Activated effector memory CD4-positive, alpha-beta T cell treated with anti-CD3 and anti-CD28 coated beads, Interleukin-2, amount 50 U/mL, for 16 hours (primary cell): ENCODE measurements at places on chromosomes 3 and 15.

GRCh38 chr3:42852441-42852840 is 23.2 kb downstream of the CYP8B1 start:
- DNase-seq = no peak

DNA sequence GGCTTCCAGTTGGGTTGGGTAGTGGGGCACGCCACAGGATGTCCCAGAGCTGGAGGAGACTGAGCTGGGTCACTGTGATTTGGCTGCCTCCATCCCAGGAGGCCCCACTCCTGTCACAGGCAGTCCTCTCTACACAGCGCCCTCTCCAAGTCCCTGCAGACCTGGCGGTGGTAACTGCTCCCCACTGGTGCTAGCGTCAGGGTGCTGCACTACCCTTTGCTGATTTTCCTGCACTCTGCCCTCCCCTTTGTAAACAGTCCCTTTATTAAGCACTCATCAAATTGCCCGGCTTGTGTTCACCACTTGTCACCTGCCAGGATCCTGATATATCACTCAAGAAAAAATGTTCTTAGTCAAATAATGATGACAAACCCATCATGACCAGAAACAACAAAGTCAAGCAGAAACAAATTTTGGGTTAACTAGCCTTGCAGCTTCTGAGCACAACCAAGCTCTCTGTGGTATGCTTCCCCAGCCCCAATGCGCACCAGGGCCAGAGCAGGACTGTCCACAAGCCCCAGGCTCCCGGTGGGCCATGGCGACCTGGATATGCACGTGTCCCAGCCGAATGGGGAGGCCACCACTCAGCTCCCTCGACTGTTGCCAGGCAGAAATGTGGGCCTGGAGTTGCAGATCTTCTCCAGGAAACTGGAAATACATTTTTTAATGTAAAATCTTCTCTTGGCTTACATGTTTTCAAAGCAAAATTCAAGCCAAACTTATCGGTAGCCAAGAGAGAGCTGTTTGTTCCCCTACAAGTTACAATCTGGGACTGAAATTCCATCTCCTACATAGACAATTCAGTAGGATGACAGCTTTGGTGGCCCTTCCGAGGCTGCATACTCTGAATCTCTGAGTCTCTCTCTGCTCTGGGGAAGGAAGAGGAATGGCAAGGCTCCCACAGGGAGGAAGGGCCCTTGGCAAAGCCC is 24.5 kb downstream of the MEGF11 start:
- peak; percentile 47 for DNase-seq

DNA sequence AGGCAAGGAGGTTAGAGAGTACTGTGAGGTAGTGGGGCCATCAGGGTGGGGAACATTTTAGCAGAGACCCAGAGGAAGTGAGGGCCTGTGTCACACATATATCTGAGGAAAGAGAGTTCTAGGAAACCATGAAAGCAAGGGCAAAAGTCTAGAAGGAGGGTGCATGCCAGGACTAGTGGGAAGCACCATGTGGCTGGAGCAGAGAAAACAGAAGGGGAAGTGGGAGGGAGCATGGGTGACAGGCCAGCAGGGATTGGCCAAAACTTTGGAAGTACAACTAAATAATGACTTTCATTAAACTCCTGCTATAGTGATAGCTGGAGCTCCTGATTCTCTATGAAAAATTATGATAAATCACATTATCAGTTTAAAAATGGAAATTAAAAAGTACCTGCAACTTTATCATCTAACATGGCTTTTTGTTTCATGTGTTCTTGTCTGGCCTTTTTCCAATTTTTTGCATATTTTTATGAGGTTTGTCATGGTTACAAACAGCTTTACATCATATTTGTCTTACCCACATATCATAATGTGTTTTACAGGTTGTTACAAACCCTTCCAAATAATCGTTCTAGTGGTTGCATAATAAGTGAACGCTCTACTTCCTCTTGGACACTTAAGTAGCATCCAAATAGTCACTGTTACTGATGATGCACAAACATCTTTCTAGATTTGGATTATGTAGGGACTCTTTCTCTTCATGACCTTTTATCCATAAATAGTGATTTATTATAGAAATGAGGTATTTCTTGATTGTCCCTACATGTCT is 168.3 kb downstream of the NEK10 start:
- DNase-seq = no peak

GRCh38 chr3:105773291-105773690 is 95.5 kb downstream of the CBLB start:
- no peak for DNase-seq

DNA sequence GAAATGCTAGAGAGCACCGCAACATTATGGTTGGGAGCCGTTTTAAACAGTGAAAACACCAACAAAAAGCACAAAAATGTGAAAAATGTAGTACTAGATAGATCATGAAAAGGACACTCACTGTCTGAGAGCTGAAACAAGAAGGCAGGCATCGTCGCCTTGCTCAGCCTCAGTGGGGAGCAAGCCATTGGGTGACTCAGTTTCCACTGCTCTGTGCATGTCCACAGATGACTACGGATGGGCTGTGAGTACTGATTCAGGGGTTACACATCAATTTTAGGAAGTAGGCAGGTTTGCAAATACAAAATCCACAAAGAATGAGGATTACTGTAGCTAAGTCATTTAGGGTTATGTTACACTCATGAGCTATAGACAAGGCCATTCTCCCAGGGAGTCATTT is 10.8 kb downstream of the NOX5 start:
- no peak for DNase-seq

GRCh38 chr15:60819860-60820259 is 340.9 kb upstream of the ICE2 start:
- DNase-seq = no peak

DNA sequence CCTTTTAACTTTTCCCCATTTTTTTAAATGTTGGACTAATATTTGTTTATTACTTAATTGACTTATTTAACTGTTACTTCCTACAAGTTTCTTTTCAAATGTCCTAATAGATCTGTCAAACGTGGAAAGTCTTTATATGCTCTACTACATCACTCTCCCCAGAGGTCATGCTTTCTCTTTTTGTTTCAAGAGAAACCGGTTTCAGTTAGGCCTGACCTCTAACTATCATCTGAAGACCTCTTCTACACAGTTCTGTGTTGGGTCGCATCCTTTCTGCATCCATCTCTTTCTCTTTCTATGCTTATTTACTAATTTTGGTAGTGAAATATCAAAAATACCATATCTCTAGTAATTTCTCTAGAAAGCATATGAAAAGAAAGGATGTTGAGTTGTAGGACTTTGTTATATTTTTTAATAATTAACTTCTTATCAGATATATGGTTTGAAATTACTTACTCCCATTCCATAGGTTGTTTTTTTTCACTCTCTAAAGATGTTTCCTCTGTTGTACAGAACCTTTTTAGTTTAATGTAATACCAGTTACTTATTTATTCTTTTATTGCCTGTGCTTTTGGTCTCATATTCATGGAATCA is 781.2 kb upstream of the ARPP21 start:
- no peak for DNase-seq

- DNase-seq = no peak
Measured at GRCh38 chr15:85331655-85332285, 48.6 kb upstream of the AKAP13 start.

GRCh38 chr3:16395212-16395611 is 118.3 kb downstream of the RFTN1 start:
- DNase-seq = no peak

DNA sequence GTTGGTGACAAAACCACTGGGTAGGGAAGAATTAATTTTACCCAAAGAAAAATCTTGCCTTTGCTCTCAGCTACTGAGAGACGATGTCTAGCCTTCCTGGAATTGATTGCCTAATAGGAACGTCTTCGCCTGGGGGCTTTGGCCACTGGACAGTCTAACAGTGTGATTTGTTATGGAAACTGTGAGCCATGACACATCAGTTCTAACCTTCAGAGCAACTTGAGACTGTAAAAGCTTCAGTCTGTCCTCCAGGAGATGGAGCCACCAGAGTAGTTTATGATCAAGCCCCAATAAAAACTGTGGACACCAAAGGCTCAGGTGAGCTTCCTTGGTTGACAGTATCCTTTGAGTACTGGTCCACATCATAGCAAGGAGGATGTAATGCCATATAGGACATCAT is 235.8 kb upstream of the TMCO5A start:
- no peak for DNase-seq
